CD4-positive, alpha-beta T cell treated with Interleukin-15 for 4 hours (primary cell): ENCODE measurements at places on chromosomes 1 and 21.
A peak's percentile ranks its signal among the peaks of the same experiment; 100 is the strongest.

DNA sequence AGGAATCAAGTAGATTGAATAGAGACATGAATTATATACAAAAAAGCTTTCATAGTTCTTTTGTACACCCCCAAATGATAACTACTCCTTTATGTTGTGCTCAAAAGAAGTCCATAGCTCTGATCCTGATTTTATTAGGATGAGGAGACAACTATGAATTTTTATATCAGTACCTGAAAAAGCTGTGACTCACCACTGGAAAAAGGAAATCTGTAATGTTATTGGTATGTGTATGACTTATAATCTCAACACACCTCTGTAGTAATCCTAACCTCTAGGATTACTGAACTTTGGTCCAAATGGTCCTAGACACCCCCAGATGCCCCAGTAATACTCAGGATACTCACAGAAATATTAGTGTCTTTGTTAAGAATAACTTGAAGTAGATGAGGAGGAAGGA lies 10.2 kb downstream of the PRKAB2 start:
- DNase-seq: no peak

GRCh38 chr1:208834381-208835096 lies 590.4 kb upstream of the PLXNA2 start:
- no peak for DNase-seq

DNA sequence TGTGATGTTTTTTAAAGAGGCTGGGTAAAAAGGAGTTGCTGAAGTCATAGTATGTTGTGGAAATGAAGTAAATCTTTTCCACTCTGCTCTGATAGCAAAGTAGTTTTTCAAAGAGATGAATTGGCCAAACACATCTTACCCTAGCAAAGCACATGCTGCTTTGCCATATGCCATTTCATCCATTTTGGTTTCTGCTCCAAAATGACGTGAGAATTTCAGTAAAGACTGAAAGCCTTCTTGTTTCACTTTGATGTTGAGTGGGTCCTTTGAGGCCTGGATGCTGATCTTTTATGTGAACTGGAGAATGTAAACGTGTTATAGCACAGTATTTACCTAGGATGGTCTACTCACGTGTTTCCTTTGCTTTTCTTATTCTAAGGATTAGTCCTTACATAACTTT lies 73.3 kb upstream of the PGD start:
- no peak for DNase-seq

GRCh38 chr1:231190456-231190855 lies 28.6 kb downstream of the TRIM67 start:
- no peak for DNase-seq

GRCh38 chr1:10815858-10816195 lies 19.4 kb upstream of the CASZ1 start:
- no peak for DNase-seq

- DNase-seq: no peak
These were observed 28.8 kb upstream of the CCDC181 start for GRCh38 chr1:169456029-169456428.

DNA sequence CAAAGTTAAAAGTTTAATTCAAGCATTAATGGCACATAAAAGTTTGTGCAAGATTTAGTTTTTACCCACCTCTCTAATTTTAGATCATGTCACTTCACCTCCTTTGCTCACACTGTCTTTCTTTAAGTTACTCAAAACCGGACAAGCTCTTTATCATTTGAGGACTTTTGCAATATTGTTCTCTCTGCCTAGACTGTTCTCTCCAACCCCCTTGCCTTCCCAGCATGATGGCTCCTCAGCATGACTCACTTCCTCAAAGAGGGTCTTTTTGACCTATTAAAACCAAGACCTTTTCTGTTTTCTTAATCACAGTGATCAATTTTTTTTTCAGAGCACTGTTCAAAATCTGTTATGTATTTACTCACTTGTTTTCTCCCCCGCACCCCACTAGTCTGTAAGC lies 61.3 kb downstream of the XKR8 start:
- DNase-seq: no peak

DNA sequence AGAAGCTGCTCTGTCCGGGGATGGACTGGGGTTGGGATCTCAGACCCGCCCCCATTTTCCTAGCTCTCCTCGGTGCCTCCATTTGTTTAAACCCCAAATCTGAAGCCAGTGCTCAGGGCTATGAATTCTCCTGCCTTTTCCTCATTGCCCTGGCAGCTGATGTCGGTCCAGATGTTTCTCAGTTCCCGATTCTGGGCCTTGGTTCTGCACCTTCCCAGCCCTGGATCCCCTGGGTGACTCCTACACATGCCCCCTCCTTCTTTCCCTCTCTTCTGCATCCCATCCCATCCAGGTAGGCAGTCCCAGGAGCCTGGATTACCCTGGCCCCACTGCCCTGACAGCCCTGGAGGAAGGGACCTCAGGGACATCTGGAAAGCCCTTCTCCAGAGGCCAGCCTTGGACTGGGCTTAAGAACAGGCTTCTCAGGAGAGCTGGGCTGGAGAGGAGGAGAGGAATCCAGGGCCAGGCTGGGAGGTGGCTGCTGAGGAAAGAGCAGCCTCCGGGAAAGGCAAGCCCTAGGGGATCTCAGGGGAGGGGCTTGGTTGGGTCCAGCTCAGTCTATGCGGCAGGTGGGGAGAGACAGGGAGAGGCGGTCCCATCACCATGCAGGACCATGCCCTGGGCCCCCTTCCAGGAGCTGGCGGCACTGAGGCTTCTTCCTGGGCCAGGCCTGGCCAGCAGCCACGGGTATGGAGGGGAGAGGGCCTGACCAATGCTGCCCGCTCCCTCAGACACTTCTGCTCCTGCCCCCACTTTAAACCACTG lies 6.8 kb upstream of the EPS8L3 start:
- DNase-seq: no peak

GRCh38 chr1:56575865-56576264 lies 3.5 kb downstream of the PLPP3 start:
- no peak for DNase-seq

- no peak for DNase-seq
These were observed 29.1 kb downstream of the KNCN start for GRCh38 chr1:46522184-46522968.

DNA sequence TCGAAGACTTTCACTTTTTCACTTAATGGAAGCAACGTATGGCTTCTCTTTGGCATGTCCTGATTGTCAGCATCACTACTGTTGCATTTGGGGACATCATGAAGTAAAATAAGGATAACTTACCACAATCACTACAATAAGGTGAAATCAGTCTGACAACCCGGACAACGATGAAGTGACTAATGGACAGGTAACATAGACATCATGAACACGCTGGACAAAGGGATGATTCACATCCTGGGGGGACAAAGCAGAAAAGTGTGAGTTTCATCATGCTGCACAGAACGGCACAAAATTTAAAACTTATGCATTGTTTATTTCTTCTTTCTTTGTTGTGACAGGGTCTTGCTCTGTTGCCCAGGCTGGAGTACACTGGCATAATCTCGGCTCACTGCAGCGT lies 53.9 kb downstream of the FH start:
- no peak for DNase-seq

GRCh38 chr1:181136738-181137122 lies 48.2 kb downstream of the IER5 start:
- DNase-seq: no peak

GRCh38 chr1:43558346-43558841 lies 27.7 kb downstream of the PTPRF start:
- DNase-seq: no peak

DNA sequence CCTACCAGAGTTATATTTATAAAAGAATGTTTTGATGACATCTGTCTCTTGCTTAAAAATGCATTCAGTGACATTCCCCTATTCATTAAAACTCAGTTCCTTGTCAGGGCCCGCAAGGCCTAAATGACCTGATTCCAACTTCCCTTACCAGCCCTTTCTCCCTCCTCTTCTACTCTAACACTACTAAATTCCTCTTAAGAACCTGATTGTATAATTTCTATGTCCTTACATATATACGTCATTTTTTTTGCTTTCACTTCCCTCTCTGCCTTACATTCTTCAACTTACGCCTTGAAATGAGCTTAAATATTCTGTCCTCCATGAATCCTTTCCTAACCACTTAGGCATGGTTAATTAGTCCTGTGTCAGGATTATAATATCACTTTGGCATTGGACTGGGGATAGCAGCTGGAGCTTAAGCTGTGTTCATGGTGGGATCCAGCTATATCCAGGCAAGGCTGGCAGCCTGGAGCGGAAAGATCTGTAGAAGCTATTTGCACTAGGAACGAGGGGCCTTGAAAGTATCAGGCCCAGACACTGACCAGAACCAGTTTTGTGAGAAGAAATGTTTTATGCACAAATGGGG lies 360.2 kb upstream of the PTBP2 start:
- DNase-seq: no peak

GRCh38 chr1:1165485-1165884 lies 8.2 kb upstream of the TTLL10 start:
- DNase-seq: no peak

GRCh38 chr1:246579818-246580217 lies 13.6 kb downstream of the CNST start:
- DNase-seq: no peak

- DNase-seq: no peak
These were observed 117.6 kb downstream of the LTN1 start for GRCh38 chr21:28875078-28875477.

DNA sequence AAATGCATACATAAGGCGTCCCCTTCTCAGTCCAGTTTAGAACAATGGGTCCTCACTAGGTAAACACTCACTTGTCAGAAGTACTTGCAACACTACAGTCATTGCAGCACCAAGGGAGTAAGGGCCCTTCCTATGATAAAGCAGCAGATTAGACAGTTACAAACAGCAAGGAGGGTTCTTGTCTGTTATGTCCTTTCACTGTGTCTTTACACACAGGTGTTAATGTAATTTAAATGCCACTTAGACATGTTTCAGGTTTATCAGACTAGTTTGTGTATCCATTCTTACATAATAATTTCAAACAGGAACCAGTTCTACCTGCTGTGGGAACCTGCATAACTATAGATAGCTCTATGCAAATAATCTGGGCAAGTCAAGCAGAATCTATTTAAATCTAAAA lies 105.6 kb upstream of the USH2A start:
- DNase-seq: no peak

GRCh38 chr1:175133673-175134435 lies 58.7 kb downstream of the KIAA0040 start:
- DNase-seq: no peak

- no peak for DNase-seq
These were observed 6.9 kb upstream of the SPOCD1 start for GRCh38 chr1:31822766-31823165.

DNA sequence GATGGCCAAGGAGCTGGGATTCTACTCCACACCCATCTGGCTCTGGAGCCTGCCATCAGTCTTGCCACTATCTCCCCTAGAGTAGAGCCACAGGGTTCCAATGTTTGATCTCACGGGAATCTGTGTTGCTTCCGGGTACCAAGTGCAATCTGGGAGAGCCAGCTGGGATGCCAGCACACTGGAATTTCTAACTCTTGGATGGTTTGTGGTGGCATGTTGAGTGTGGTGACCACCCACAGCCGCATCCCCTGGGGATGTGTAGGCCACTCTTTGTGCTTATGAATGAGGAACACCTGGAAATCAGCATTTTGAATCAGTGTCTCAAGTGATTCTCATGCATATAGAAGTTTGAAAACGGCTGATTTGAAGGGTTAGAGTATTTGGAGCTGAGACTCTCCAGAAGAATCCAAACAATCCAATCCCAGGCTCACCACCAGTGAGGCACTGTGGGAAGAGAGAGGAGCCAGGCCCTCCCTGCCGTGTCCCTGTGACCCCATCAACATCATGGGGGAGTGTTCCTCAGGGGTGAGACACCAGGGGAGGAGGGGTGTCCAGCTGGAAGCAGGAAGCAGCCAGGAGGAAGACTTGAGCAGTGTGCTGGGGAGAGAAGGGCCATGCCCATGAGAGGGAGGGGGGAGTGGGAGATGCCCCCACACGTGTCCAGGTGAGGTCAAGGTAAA lies 13.4 kb downstream of the FBLIM1 start:
- no peak for DNase-seq

GRCh38 chr1:212053993-212054392 lies 18.4 kb downstream of the DTL start:
- no peak for DNase-seq

- peak; percentile 82 for DNase-seq
These were observed 50.5 kb upstream of the GFI1 start for GRCh38 chr1:92536980-92537884.

- no peak for DNase-seq
These were observed 25.1 kb upstream of the KNCN start for GRCh38 chr1:46576596-46576995.

DNA sequence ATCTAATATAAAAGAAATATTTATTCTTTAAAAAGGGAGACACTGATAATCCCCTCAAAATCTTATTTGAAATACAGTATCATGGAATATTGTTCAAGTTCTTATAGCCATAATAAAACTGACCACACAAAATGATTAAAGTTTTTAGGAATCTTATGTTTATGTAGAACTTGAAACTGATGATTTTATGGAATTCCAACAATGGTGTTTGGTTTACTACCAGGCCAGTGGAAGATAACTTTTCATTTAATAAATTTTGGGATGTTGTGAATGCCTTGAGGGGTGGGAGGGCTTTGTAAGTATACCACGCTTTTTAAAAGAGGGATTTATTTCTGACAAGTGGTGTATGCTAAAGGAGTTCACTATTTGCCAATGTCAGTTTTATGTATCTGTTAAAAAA lies 87.7 kb downstream of the RAB3GAP2 start:
- no peak for DNase-seq

DNA sequence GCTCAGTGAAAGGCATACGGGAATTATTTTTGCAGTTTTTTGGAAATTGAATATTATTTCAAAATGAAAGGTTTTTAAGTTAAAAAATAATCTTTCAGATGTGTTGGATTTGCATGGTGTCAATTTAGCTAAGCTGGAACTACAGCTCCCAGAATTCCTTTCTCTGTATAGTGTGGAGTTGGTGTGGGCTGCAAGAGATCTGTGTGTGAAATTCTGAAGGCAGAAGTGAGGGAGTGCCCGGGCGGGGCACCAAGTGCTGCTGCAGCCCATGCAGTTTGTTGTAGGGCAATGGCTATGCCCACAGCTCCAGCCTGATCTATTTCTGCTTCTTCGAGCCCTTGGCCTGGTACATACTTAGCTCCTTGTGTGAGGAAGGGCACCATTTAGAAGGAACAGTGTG lies 60.5 kb upstream of the CSF1 start:
- DNase-seq: no peak

DNA sequence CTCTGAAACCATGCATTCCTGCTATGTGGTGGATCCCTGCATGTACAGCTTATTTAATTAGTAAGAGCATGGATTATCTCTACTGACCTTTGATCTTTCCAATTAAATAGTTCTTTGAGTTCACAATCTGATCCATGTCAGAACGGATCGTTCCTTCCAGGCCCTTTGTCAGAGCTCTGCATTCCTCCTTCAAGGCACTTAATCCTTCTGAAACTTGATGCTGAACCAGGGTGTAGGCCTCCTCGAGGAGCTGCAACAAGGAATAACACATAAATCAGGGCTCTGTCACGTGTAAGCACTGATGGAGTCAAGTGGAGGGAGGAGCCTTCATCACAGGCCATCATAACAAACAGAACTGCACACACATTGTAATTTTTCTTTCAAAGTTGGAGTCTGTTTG lies 68.4 kb upstream of the EDEM3 start:
- DNase-seq: no peak

GRCh38 chr1:247421074-247421473 lies 5.1 kb downstream of the NLRP3 start:
- no peak for DNase-seq

GRCh38 chr21:38927776-38928175 lies 122.0 kb downstream of the ETS2 start:
- DNase-seq: no peak

GRCh38 chr1:203306089-203306964 lies 1.0 kb downstream of the BTG2 start:
- peak; percentile 46 for DNase-seq

- no peak for DNase-seq
These were observed 93.0 kb downstream of the ZBTB18 start for GRCh38 chr1:244144053-244144452.

GRCh38 chr1:68571454-68572235 lies 74.8 kb upstream of the DEPDC1 start:
- no peak for DNase-seq
